ENCODE measurements at places on chromosomes 5 and 9. TPM values are rescaled to one million over a fixed set of nuclear protein-coding genes. Genes with fewer than 3 reads are reported as not detected.

The NXNL2 gene
- total RNA-seq: 0.74 TPM

The IL13 gene
- total RNA-seq: not detected

GRCh38 chr5:99060306-99061261 is 131.8 kb upstream of the CHD1 start:
- DNase-seq: peak; percentile 71

The MRPS27 gene
- 154 TPM for total RNA-seq

GRCh38 chr9:19694601-19695000 is 94.2 kb downstream of the SLC24A2 start:
- DNase-seq: no peak

The PCDHGB4 gene
- 14.9 TPM for total RNA-seq

DNA sequence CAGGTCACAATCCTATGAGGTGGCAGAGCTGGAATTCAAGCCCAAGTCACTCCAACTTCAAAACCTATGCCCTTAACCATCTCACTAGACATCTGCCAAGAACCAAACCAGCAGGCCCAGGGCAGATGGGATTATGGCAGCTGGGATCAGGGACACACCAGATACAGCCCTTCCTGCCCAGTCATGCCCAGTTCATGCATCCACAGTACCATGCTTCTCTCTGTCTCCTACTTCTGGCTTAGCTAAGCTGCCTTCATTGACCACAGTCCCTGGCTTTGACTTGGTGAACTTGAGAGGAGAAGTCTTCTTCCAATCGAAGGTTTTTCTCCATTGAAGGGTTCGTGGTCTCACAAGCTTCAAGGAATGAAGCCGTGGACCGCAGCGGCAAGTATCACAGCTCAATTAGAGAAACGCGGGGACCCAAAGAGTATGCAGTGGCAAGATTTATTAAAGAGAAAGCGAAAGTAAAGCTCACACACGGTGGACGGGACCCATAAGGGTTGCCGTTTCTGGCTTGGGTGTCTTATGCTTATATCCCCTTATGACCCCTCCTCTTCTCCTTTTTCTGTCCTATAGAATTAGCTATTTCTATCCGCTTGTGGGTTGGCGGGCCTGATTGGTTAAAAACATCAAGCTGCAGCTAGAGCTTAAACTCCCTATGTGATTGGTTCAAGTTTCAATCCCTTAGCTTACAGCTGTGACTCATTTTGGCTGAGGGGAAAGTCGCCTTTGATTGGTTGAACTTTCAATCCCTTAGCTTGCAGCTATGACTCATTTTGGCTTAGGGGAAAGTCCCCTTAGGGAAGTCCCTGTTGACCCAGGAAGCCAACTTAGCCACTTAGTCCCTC is 101.2 kb downstream of the TRIM36 start:
- no peak for DNase-seq

GRCh38 chr5:79602889-79603288 is 9.4 kb upstream of the TENT2 start:
- DNase-seq: no peak

GRCh38 chr9:123983047-123983446 is 28.5 kb upstream of the LHX2 start:
- DNase-seq: no peak

GRCh38 chr9:35404865-35405264 is 85.0 kb upstream of the RUSC2 start:
- DNase-seq: no peak

GRCh38 chr5:7464182-7464581 is 68.2 kb downstream of the ADCY2 start:
- DNase-seq: peak; percentile 65

The SLC46A2 gene
- total RNA-seq: not detected

- no peak for DNase-seq
Measured at GRCh38 chr5:180093651-180094382, 22.3 kb upstream of the RNF130 start.

DNA sequence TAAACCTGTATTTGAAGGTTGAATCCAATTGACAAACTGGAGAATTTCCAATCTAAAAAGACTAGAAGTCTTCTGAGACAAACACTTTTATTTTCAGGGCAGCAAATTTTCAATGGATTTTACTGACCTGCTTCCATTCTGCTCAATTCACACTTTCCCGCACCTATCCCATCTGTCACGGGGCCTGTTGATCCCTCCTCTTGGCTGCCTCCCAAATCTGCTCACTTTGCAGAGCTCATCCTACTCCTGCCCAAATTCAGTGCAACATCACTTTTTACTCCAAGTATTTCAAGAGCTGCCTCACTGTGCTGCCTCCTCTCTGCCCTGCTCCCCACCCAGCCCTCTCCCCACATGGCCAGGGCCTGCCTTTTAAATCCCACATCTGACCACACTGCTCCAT is 35.1 kb downstream of the GOLM1 start:
- DNase-seq: no peak

GRCh38 chr5:40490464-40491111 is 189.1 kb upstream of the PTGER4 start:
- no peak for DNase-seq

The SPEF2 gene
- total RNA-seq: 5.8 TPM

GRCh38 chr9:93205896-93206575 is 22.1 kb downstream of the WNK2 start:
- no peak for DNase-seq

DNA sequence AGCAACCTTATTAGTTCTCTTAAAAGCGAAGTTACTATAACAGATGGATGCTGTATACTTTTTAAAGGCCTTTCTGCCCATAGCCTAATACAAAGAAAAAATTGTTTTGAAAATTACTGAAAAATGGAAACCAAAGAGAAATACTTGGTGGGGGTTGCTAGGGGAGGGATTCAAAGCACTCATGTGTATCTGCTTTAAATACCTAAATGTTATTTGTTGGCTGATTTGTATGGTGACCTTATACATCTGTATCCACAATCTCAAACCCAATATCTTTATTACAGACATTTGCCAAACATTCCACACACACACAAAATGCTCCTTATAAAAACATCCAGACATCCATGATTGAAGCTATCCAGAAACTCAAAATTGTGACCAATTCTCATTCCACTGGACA is 172.0 kb downstream of the ADAMTS12 start:
- no peak for DNase-seq

GRCh38 chr9:134935701-134936345 is 18.1 kb upstream of the FCN1 start:
- peak; percentile 39 for DNase-seq

The TAF11L5 gene
- not detected for total RNA-seq

- DNase-seq: no peak
Measured at GRCh38 chr5:112634166-112634565, 103.5 kb upstream of the APC start.

DNA sequence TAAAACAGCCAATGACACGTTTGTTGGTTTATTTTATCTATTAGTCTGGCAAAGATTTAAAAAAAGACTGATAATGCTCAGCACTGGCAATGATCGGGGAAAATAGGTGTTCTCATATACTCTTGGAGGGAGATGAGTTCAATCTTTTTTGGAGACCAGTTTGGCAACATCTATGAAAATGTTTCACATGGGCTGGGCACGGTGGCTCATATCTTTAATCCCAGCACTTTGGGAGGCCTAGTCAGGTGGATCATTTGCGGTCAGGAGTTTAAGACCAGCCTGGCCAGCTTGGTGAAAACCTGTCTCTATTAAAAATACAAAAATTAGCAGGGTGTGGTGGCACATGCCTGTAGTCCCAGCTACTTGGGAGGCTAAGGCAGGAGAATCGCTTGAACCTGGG is 6.8 kb upstream of the ANKRD31 start:
- no peak for DNase-seq

- DNase-seq: no peak
Measured at GRCh38 chr5:151647320-151647861, 39.3 kb downstream of the SPARC start.

The PRRX2 gene
- 1.5 TPM for total RNA-seq

GRCh38 chr9:20074291-20074690 is 285.5 kb upstream of the SLC24A2 start:
- no peak for DNase-seq

GRCh38 chr5:75720882-75721281 is 3.6 kb upstream of the POC5 start:
- DNase-seq: no peak

DNA sequence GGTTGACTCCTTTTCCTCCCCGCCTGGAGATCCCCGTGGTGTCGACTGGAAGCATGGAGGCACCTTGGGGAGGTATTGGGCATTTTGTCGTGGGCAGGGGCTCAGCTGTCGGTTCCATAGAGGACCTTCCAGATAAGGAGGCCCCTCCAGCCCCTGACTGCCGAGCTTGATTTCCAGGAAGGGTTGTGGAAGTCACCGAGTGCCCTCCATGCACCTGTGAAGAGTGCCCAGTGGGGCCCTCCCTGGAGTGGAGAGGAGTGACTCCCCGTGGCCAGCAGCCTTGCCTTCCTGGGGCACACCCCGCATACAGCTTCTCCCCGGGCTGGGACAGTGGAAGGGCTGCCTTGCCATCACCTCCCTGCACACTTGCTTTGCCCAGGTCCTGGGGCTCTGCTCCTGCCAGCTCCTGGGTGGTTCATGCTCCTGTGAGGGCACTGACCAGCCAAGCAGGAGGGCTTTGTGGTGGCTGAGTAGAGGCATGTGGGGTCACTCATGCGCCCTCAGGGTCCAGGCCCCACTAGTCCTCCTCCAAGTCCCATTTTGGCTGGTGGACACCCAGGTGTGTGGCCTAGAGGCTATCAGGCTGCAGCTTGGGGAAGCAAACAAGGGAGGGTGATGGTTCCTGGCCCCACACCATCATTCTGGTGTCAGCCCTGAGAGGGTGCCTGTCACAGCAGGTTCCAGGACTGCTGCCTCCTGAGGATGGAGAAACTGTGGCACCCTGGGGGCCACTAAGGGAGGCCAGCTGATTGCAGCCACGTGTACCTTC is 133.0 kb downstream of the WNK2 start:
- no peak for DNase-seq

GRCh38 chr5:107289030-107289714 is 381.6 kb downstream of the EFNA5 start:
- no peak for DNase-seq

GRCh38 chr5:172150514-172151425 is 37.3 kb downstream of the STK10 start:
- no peak for DNase-seq

The NOXA1 gene
- 0.65 TPM for total RNA-seq

The C1QTNF3 gene
- 6.4 TPM for total RNA-seq

The GPR151 gene
- not detected for total RNA-seq

The EIF4E1B gene
- 0.68 TPM for total RNA-seq

The GGTA1 gene
- not detected for total RNA-seq

DNA sequence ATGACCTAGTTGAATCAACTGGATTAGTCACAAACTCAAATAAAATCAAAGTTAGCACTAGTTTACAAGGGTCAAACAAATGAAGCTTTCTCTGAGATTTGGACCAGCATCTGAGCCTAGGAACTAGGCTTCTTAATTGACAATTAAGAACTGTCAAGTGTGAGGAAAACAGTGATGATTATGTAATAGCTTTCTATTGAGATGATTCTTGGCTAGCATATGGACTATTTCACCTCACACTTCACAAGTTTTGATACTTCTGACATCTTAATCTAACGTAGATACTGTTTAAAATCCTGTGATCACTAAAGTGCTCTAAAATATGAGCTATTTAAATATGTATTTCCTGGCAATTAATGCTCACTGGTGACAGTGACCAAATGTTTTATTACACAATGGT is 542.9 kb downstream of the EFNA5 start:
- no peak for DNase-seq

The C9orf153 gene
- total RNA-seq: not detected

GRCh38 chr9:20373263-20373662 is 249.0 kb downstream of the MLLT3 start:
- no peak for DNase-seq

- DNase-seq: no peak
Measured at GRCh38 chr9:133845440-133845839, 107.3 kb upstream of the SARDH start.

The FOCAD gene
- total RNA-seq: 92.9 TPM

- DNase-seq: no peak
Measured at GRCh38 chr5:169960659-169961058, 19.6 kb downstream of the INSYN2B start.

DNA sequence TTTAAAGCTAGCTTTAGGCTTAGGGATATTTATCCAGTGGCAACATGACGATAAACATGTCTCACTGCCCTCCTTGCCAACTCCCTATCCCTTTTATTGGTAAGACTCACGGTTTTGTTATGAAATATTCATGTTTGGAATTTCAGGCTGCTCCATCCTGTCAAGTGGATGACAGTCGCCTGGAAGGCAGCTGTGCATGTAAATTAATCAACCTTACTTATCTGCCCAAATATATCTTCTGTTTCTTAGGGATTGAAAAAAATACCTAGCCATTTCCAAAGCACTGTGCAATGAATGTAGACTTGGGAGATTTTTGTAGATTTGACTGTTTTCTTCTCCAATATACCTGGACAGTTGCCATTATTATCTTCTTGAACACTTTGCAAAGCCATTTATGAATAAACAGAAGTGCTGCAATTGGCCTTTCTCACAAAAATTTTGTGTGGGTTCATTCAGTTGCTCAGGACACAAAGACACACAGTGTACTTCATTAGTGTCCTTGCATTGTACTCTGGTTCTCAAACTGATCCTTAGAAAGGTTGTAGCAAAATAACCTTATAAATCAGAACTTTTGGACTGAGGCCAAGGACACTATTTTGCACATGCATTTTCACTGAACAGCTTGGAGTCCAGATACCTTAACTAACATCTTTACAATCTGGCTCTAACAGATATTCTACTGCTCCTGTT is 889.4 kb upstream of the SEMA6A start:
- no peak for DNase-seq

DNA sequence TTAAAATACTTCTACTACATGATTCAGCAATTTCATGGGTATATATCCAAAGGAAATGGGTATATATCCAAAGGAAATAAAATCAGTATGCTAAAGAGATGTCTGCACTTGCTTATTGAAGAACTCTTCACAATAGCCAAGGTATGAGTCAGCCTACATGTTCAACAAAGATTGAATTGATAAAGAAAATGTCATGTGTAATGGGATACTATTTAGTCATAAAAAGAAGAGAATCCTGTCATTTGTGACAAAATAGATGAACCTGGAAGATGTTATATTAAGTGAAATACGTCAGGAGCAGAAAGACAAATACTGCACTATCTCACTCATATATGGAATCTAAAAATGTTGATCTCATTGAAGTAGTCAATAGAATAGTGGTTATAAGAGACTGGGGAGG is 944.5 kb upstream of the CTNND2 start:
- DNase-seq: no peak

The COL23A1 gene
- not detected for total RNA-seq

- peak; percentile 87 for DNase-seq
Measured at GRCh38 chr9:21995006-21995665, 545 bp downstream of the CDKN2B-AS1 start.

DNA sequence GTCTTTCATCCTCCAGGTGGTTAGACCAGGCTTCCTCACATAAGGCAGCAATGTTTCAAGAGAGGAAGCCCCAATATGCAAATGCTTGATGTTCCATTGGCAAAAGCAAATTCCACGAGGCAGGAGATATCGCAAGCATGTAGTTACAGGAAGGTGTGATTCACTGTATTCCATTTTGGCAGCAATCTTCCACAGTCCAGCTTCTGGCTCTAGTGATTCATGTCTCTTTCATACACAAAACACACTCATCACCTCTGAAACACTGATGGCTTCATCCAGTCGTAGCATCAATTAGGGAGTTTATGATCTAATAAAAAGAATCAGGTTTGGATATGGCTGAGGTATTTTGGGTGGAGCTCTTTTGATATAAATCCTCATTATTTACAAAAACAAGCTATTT is 552.2 kb upstream of the RIOK2 start:
- no peak for DNase-seq

The ZNF658 gene
- total RNA-seq: 9.1 TPM

Data from neural progenitor cell (in vitro differentiated cells).